Thoracic aorta (tissue), 2 donors: ENCODE measurements at places on chromosomes 12 and 14. TPM values are rescaled to one million over a fixed set of nuclear protein-coding genes. Genes with fewer than 3 reads are reported as not detected.

DNA sequence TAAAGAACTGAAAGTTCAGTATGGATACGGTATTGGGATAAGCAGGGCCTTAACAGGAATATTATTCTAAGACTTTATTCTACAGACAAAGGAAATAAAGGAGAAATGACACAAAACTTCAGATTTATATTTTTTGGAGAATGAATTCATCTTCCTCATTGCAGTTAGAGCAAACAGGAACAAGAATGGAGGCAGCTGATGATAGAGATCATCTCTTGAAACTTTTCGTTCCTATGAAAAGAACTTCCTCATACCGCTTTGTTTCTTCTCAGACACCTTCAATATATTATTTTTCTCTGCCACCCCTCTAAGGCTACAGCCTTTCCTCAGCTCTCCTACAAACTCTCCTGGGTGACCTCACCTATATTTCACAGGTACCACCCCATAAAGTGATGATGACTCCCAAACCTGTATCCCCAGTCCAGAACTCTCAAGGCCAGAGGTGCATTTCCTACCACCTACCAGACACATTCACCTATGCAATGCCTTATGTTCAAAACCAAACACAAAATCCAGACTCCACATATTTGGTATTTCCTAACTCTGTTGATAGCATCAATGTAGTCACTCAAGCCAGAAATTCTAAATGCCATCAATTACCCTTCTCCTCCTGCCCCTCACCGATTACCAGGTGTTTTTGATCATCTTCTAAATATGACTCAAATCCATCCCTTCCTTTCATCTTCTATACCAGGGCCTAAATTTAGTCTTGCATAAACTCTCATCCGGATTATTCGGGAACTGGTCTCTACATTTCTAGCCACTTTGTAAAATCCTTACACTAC, 7.4 kb downstream of the MAP4K5 start:
- DNase-seq: no peak

DNA sequence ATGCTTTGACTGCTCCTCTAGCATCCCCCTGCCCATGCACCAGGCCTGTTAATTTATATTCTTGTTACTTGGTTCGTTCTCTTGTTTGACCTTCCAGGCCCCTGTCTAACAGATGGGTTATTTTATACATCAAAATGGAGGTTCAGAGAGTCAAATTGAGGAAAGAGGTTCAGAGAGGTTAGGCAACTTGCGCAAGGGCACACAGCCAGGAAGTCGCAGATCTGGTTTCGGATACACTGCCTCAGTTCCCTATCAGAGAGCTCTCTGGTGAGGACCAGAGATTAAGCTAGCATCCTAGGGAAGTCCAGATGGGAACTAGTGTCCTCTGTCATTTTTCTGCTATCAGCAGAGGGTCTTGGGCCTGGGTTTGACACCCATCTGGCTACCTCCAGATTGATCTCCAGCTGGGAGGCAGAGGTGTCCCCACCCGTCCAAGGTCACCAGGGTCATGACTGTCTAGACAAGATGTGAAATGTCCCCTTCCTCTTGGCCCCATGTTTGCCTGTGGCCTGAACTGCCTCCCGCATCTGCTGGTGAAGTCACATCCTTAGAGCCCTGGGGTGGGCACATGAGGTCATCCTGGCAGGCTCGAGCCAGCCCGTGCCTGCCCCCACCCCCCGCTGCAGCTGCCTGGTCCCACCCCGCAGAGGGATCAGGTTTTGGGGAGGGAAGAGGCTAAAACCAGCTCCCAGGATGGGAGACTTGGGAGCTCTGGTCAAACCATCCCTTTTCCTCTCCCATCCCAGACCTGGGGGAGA, 84.3 kb upstream of the NCOR2 start:
- DNase-seq: no peak

- DNase-seq: no peak
These were observed 144.2 kb downstream of the C12orf75 start for GRCh38 chr12:105474672-105475071.

- no peak for DNase-seq
These were observed 15.7 kb upstream of the FIGNL2 start for GRCh38 chr12:51863933-51864832.

DNA sequence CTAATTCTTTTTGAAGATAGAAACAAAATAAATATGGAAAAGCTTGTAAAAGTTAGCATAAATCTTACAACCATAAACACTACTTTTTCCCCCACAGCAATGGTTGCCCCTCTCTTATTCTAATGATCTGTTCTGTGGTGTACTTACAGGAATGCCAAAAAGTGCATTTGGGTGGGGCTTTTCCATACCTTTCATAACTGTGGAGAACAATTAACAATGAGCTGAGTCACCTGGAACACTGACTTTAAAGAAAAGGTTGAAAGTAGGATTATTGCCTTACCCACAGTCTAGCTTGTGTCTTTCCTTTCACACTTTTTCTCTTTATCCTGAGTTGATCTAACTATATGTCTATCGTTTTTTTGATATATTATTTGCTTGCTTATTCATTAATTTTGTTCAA, 86.9 kb downstream of the TPH2 start:
- no peak for DNase-seq

- DNase-seq: no peak
These were observed 43.9 kb downstream of the STXBP6 start for GRCh38 chr14:25006031-25006430.

DNA sequence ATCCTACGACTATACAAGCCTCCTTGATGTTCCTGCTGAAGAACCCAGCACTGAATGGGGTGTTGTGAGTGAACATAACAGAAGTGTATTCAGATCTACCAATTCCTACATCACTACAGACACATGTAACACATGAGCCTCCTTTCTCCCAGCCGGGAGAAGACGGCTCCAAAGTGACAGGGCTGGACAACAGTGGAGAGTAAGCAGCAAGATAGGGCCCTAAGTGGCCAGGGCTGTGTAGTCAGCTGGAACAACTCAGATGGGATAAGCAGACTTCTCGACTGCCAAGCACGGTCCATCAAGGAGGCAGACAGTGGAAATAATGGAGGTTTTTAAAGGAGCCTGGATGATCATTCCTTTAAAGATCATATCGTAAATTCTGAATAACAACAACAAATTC, 73.5 kb downstream of the TTC7B start:
- no peak for DNase-seq

GRCh38 chr12:20426191-20426590, 57.9 kb downstream of the PDE3A start:
- no peak for DNase-seq

DNA sequence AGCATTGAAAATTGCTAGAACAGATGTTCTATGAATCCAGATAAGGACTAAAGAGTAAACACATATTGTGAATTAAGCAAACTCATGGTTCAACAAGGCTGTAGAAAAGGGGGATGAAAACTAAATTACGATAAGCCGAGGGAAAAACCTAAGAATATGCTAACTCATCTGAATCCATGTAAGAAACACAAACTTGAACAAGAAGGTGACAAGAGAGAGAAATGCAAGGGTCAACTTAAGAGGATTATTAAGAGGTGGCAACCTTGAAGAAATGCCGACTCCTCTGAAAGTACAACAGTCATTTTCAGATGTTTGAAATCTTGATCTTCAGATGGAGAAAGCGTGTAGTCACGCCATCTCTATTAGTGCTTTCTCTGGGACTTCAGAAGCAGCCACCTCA, 128.6 kb downstream of the TTC7B start:
- no peak for DNase-seq

DNA sequence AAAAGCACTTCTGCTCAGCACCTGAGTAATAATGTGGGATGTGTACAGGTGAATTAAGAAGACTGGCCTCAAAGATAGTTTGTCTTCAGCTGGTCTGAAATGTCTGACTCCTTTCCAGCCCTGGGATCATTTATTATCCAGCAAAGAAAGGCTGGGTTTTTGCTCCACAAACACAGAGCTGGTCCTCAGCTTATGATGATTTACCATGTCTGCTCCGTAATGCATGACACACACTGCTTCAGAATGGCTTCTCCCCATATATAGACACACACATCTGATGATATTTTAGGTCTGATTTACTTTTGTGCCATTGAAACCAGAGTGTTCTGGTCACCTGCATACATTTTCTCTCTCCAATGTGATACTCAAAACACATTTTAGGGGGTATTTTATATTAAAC, 225.0 kb downstream of the SLC25A21 start:
- no peak for DNase-seq

DNA sequence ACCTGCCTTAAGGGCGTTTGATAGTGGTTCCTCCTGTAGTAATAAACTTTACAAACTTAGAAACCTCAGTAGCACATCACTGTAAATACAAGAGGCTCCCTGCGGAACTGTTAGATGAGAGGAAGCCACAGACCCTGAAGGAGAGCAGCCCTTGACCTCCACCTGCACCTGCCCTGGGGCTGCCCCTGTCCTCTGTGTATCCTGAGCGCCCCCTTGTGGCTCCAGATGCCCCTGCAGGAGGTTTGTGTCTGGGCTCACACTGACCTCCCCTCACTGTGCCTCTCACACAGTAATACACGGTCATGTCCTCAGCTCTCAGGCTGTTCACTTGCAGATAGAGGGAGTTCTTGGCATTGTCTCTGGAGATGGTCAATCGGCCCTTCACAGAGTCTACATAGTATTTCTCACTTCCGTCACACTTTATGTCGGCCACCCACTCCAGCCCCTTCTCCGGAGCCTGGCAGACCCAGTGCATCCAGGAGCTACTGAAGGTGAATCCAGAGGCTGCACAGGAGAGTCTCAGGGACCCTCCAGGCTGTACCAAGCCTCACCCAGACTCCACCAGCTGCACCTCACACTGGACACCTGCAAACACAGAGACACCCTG, 1059.8 kb downstream of the TMEM121 start:
- no peak for DNase-seq

GRCh38 chr14:89440986-89441909, 24.2 kb upstream of the FOXN3 start:
- DNase-seq: no peak

GRCh38 chr12:2341051-2341751, 288.4 kb downstream of the CACNA1C start:
- no peak for DNase-seq

DNA sequence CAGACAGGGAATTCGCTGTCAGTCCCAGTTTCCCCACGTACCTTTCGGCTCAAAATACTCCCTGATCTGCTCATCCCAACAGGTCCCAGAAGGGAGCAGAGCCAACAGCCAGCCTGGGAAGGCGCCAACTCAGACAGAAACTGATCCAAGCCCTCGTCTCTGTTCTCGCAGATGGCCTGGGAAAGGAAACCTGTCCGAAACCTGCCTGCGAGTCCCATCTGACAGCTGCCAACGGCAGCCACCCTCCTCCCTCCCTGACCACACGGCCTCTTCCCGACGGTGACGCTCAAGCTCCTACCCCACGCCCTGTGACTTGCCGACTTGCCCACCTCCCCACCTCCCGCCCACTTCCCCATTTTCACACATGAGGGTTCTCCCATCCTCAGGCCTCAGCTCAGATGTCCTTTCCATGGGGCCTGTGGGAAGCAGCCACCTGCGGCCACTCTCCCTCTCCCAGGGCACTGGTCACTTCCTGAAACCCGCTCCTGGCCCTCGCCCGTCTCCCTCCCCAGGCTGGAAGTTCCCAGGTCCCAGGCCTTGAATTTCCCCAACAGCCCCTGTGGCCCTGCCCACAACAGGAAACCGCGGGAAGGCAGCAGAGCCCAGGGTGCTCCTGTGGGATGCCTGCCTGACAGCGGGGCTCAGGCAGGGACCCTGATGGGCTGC, 60.9 kb upstream of the FBRSL1 start:
- no peak for DNase-seq

GRCh38 chr12:26524862-26525465, 308.0 kb downstream of the ITPR2 start:
- no peak for DNase-seq

DNA sequence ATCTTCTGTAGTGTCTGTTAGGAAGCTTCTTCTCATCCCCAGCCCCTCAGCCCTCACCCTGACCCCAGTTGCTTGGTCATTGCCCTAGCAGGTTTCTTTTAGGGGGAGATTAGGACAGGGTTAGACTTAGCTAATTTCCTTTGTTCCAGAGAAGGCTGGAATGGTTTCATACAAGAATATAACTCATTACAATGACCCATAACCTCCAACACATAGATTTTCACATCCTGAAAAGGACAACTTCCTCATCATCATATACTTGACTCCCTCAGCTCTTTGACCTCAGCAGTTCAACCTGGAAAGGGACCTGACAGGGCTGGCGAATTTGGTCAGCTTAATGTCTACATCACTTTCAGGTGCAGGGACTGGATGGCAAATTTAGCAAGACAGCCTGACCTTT, 8.0 kb upstream of the BHLHE41 start:
- no peak for DNase-seq

DNA sequence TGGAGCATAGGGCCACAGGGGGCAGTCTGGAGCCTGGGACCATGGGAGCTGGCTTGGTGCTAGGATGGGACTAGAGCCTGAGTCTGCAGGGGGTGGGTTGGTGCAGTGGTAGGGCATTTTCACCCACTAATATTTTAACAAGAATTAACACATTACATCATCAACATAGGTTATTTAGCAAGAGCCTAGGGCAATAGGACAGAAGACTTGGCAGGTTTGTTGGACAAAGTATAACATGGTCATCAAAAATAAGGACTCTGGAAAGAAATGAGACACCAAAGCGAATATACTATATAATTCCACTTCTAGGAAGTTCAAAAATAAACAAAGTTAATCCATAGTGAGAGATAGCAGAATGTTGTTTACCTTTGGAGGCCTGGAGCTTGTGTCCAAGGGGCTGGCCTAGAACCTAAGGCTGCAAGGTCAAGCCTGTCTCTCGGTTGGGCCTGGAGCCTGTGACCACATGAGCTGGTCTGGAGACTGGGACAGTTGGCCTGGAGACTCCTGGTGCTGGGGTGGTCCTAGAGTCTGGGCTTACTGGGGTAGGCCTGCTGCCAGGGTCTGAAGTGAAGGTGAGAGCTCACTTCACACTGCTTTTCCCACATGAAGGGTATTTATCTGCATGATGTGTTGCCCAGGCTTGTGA, 28.1 kb upstream of the CNOT2 start:
- DNase-seq: no peak

DNA sequence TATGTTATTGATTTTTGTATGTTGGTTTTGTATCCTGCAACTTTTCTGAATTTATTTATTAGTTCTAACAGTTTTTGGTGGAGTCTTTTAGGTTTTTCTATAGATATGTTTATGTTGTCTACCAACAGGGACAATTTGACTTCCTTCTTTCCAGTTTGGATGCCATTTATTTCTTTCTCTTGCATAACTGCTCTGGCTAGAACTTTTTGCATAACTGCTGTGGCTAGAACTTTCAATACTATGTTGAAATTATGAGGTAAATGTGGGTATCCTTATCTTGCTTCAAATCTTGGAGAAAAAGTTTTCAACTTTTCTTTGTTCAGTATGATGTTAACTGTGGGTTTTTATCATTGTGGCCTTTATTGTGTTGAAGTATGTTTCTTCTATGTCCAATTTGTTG, 39.9 kb upstream of the PLBD1 start:
- no peak for DNase-seq

- DNase-seq: no peak
These were observed 29.6 kb downstream of the ADIPOR2 start for GRCh38 chr12:1720494-1720893.

The JDP2 gene
- total RNA-seq: 100 TPM

The SLC25A47 gene
- total RNA-seq: not detected

The TMEM19 gene
- total RNA-seq: 18.4 TPM

The DDX51 gene
- total RNA-seq: 9.7 TPM

The DCAF11 gene
- total RNA-seq: 52.8 TPM

The GARIN6 gene
- total RNA-seq: not detected

The RPL10L gene
- total RNA-seq: not detected

The FOXN4 gene
- total RNA-seq: not detected

The TRAFD1 gene
- total RNA-seq: 23.6 TPM

The MYH6 gene
- total RNA-seq: not detected
